Amniotic stem cell (primary cell): ENCODE measurements at places on chromosomes 1 and 21.

DNA sequence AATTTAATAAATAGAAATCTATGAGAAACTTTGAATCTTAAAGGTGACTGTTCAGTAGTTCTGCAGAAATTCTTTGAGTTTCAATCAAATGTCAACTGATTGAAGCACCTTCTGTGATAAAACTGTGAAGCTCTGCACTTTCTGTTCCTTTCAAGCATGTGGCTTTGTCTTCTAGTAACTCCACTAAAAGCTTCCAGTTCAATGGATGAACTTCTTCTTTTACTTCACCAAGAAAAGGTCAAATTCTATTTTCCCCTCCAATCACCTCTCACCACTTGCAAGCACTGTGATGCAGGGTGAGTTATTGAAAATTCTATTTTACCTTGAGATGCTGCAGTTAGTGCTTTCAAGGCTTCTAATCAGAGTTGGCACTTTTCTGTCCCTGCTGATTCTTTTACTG lies 515.3 kb upstream of the B3GALT2 start:
- no peak for DNase-seq

DNA sequence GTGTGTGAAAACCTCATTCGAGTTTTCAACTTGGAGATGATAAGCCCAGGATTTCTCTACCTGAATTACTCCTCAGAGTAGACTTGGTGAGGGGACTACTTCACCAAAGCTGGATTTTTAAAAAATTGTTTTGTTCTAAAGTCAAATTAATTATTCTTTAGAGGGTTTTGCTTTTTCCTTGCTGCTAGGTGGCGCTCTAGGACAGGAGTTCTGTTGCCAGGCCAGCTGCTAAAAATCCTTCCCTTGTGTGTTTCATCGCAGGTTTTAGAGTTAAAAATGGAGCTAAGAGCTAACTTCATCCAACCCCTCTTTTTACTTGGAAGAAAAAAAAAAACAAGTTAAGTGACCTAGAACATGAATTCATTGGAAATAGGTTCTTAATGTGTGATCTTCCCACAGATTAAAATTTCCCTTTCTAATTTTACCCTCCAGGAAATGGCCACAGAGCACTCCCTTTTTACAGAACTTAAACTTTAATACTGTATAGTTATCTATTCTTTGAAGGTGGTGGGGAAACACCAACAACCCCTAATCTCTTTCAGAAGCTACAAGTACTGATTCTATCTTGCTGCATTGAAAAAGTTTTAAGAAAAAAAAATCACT lies 36.7 kb upstream of the FAM163A start:
- DNase-seq: peak; percentile 20

GRCh38 chr1:216461466-216461865 lies 38.2 kb upstream of the USH2A start:
- no peak for DNase-seq

DNA sequence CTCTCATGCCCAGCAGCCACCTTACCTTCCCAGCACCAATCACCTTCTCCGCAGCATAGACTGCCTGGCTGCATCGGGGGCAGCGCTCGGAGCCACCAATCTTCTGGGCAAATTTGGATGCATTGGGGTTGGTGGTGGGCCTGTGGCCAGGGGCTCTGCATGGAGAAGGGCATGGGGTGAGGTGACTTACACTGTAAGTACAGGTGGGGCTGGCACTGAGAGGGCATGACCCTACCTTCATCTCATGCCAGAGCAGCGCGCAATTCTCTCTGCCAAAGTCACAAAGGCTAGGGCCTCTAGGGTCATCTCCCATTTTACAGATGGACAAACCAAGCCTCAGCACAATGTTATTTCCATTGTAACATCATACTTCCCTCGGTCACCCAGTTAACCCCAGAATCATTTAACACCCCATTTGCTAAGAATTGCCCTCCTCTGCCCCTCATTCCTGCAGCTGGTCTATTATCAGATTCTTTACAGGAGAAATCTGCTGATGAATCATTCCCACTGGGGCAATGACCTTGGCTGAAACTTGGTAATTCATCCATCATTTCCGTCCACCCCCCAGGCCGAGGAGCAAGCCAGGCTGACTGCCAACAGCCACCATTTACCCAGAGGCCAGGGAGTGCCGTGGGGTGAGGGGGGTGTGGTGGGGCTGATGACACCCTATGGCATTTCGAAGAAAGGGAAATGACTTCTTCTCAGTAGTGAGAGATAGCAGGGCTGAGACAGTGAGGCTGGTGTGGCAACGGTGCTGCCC lies 17.9 kb downstream of the CSRP1 start:
- DNase-seq: peak; percentile 51

DNA sequence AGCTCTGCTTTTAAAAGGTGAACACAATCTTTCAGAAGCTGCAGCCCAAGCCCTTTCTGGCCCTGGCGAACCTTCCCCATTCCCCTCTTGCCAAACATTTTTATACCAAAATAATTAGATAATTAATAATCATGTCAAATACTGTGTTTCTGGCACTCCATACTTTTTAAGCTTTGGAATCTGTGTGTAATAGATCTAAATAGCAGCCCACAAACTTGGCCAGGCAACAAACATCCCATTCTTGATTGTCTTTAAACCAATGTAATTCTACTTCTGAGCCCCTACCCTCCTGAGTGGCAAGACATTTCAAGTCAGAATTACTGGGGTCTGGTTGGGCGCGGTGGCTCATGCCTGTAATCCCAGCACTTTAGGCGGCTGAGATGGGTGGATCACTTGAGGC lies 137.7 kb downstream of the NAV1 start:
- DNase-seq: no peak

DNA sequence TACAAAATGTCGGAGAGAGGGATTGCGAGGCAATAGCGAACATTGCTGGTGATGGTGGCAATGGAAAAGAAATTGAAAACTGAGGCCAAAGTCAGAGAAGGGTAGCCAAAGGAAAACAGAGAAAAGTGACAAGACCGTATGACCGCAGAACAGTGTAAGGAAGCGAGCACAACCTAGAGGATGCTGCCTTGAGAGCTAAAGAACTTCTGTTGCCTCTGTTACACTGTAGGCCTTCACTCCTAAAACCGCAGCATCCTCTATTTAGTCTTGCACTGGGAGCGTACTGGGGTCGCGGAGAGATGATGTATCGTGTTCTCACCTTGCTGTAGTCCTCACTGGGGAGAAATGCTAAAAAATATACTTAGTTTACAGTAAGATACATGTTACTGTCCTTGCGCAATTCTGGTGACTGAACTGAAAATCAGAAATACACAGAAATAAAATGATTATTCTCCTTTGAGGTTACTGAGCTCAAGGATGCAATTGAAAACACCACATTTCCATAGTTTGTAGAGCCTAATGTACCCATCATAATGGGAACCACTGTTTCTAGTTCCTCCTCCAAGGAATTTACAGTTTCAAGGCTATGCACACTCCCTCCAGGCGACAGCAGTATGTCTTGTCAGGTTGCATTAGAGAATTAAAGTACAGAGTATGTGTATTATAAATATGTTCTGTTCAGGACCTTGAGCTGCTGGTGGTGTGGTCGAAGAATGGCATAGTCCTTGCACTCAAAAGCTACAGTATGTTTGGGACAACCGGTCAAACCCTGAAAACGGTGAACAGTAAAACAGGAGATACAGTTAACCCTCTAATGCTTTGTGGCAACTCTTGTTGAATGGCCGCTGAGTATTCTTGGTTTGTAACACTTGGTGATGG lies 1.3 kb downstream of the NEK7 start:
- no peak for DNase-seq

- DNase-seq: peak; percentile 46
Observed at GRCh38 chr1:240732390-240732789, 120.4 kb upstream of the GREM2 start.

- no peak for DNase-seq
Observed at GRCh38 chr21:32484706-32485380, 72.3 kb downstream of the EVA1C start.

GRCh38 chr1:59266927-59267293 lies 30.0 kb upstream of the FGGY start:
- DNase-seq: no peak

- no peak for DNase-seq
Observed at GRCh38 chr1:115547696-115548095, 94.1 kb upstream of the VANGL1 start.

DNA sequence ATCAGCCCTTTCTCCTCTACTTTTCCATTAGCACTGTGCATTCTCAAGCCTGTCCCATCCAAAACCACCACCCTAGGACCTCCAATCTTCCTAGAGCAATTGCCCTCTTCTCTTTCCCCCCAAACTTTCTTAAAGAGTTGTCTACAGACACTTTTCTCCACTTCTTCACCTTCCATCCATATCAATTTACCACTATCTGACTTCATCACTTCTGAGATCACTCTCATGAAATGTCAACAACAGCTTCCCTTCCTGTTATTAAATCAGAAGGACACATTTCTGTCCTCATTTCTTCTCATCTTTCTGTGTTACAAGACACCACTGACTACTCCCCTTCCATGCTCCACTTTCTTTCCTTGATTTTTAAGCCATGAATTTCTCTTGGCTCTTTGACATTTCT lies 36.0 kb upstream of the CFAP298 start:
- DNase-seq: no peak

DNA sequence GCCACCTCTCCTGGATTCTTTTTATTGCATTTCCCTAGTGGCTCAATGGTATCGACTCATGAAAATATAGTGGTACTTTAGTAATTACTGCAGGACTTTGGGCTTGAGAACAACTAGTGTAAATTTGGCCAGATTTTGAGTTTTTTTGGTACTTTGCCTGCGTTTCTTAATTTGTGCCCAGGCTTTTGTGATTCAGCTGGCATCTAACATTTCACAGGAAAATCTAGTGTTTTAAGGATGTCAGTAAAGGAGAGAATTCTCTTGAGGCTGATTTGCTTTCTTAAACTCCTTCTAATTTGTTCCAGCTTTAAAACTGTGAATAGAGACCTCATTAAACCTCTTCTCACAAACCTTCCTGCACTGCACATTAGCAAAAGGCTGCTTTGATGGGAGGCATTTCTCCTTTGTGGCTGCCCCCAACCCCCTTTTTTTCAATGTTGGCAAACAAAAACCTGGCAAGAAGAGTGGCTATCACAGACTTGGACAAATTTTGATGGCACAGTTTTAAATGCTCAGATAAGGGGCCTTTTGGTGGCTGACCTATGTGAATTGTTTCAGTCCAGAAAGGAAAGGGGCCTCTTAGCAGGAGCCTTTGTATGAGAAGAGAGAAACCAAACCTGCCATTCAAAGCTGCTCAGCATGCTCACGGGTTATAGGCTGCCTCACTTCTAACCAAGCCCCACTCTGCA lies 113.4 kb upstream of the RAVER2 start:
- no peak for DNase-seq

DNA sequence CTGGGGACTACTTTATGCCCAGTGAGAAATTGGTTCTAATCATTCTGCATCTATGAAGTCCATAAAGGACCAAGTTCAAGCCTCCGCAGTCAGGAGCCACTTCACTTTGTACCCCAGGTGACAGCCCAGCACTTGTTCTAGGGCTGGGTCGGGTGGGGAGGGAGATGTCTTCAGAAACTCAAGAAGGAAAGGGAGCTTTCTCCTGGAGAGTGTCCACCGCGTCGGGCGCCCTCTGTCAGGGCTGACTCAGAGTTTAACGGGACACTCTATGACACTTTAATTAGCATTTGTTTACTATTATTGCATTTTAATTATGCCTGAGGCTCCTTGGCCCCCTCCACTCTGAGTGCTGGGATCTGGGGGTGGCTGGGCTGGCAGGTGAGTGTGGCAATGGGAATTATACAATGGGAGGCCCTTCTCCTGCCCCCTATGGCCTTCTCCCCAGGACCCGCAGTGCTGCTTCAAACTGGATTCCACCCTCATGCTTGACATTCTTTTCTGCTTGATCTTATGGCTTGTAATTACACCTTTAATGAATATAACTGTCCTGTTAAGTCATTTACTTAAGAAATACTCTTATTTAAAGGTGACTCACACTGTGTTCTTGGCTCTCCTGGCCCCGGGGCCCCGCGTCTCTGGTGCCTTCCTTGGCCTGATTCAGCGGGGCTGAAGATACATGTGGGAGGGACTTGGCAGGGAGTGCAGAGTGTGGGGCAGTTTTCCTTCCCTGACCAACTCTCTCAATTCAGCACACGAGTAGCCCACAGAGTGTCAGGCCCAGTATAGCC lies 136.6 kb downstream of the PLXNA2 start:
- no peak for DNase-seq

DNA sequence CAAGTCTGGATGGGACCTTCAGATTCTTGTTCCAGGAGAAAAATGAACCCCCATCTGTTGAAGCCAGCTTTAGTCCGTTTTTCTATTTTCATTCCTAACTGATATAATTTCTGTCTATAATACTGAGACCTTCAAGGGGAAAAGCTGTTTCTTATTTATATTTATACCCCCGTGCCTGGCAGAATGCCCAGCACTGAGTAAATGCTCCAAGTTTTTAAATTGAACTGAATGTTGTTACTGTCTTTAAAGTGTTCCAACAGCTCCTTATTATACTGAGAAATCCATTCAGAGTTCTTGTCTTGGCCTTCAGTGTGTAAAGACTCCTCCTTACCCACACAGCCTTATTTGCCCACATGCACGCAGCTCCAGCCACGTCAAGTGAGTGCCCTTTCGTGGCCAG lies 178.6 kb upstream of the HMGB4 start:
- no peak for DNase-seq

DNA sequence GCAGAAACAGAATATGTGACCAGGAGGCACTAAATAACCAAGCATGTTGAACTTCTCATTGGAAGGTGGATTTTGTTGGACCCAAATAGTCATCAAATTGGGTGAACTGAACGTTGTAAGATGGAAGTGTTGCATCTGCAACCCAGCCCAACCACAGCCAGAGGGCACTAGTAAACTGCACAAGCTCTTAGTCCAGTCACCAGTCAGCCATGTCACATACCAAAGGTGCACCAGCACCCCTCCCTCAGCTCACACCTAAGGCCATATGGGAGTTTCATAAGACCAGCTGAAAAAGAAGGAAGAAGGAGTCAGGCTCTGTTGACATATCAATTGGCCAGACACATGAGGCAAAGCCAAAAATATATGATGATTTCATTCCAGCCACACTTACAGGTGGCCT lies 481.7 kb upstream of the NR5A2 start:
- no peak for DNase-seq

GRCh38 chr1:243594455-243594854 lies 255.6 kb downstream of the AKT3 start:
- no peak for DNase-seq

DNA sequence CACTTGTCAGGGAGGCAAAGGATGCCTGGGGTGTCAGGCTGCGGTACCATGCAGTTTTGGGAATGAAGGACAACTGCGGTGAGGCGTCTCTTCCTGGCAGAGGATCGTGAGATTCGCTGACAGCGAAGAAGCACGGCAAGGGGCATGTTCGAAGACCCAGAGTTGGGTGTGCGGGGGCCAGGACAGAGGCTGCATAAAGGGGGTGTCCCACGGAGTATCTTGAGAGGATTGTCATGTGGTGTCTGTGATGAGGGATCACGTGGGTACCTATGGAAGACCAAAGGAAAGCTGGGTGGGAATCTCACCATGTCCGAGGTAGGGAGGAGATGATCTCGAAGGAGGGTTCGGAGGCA lies 372 bp downstream of the SLC25A44 start:
- DNase-seq: no peak
